ENCODE measurements at places on chromosomes 2 and 18.

DNA sequence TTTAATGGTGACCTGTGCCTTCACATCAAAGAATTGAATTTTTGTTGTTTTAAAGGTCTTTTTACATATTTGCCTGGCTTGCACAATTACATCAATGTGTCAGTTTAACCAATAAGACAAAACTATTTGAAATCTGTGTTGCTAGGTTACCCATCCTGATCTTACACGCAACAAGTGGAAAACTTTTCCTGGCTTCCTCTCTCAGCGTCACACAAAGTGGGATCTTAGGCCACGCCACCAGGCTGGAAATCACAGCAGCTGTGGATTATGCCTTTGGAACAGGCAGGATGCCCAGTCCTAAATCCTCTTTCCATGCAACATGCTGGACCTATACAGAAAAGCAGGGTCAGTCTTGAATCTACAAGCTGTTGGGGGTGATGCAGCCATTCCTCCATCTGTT is 298.2 kb upstream of the HNRNPA3 start:
- no peak for DNase-seq

GRCh38 chr18:29406996-29407395 is 1230.1 kb upstream of the CDH2 start:
- DNase-seq: no peak

DNA sequence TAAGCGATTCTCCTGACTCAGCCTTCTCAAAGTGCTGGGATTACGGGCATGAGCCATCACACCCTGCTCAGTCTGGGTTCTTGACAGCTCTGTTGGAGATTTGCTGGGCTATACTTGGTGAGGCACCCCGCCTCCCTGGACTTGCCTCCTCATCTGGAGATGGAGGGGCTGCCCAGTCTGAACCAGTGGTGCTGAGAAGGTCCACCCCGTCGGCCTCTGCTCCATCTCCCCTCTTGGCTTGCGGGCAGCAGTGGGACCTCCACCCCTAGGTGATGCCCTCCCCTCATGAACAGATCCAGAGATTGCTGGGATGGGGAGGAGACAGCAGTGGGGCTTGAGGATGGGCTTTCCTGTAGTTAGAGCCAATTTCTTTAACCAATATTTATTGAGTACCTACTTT is 120.9 kb downstream of the CLIP4 start:
- no peak for DNase-seq

GRCh38 chr2:69131983-69132675 is 119.2 kb downstream of the ANTXR1 start:
- no peak for DNase-seq

DNA sequence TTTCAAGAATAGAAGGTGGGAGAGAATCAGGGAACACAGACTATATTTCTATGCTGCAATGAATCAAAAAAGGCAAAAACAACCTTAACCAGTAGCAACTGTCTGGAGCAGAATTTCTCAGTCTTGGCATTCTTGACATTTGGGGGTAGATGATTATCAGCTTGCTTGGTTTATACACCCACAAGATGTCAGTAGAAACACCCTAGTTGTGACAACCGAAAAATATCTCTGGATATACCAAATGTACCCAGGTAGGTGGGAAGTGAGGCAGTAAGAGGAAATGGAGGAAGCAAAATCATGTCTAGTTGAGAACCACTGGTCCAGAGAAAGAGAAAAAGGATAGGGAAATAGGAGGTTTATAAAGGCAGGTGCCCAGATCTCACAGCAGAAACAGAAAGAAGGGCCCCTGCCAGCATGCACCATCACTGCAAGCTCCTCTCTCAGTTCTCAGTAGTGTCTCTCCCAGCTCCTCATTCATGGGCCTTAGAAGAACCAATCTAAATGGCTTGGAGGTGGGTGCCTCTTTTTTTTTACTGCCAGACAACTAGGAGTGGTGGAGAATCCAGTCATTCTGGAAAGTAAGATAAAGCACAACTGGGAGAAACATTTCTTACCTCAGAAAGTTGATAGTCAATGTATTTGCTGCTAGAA is 50.4 kb downstream of the MBD2 start:
- no peak for DNase-seq

DNA sequence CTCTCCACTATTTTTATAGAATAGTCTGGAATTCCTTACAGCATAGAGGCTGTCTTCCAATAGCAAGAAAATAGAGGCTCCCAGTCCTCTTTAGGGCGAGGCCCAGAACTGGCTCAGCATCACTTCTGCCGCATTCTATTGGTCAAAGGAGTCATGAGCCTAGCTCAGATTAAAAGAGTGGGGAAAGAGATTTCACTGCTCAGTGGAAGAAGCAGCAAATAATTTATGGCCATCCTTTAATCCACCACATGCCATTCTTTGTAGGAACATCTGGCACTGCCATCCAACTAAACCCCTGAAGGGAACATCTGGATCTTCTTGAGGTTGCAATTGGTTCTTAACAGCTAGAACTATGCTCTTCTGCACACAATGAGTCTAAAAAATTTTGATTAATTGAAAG is 43.4 kb upstream of the NEUROD1 start:
- no peak for DNase-seq

DNA sequence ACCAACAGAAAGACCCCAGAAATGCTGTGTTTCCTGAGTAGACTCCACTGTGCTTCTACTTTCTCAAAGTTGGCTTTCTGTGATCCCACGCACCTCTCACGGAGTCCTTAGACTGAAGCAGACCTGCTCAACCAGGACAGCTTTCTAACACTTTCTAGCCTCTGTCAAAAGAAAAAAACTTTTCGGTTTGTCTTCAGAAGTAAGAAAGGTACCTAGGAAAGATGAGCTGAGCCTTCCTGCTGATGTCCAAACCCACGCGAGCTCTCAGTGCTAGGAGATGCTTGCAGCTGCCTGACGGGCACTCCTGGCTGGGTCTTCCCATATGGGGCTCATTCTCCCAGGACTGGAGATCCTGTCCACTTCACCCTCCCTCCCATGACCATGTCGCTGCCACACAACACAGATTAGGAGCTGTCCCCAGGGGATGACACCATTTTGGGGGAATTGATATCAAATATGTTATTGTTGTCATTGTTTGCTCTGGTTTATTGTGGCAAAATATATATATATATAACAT is 49.2 kb upstream of the DAPL1 start:
- no peak for DNase-seq

- DNase-seq: peak; percentile 84
Observed at GRCh38 chr2:46275995-46276394, 21.2 kb upstream of the EPAS1 start.

GRCh38 chr2:74695663-74696062 is 41.6 kb downstream of the SEMA4F start:
- no peak for DNase-seq

GRCh38 chr2:69111076-69111475 is 98.1 kb downstream of the ANTXR1 start:
- no peak for DNase-seq

DNA sequence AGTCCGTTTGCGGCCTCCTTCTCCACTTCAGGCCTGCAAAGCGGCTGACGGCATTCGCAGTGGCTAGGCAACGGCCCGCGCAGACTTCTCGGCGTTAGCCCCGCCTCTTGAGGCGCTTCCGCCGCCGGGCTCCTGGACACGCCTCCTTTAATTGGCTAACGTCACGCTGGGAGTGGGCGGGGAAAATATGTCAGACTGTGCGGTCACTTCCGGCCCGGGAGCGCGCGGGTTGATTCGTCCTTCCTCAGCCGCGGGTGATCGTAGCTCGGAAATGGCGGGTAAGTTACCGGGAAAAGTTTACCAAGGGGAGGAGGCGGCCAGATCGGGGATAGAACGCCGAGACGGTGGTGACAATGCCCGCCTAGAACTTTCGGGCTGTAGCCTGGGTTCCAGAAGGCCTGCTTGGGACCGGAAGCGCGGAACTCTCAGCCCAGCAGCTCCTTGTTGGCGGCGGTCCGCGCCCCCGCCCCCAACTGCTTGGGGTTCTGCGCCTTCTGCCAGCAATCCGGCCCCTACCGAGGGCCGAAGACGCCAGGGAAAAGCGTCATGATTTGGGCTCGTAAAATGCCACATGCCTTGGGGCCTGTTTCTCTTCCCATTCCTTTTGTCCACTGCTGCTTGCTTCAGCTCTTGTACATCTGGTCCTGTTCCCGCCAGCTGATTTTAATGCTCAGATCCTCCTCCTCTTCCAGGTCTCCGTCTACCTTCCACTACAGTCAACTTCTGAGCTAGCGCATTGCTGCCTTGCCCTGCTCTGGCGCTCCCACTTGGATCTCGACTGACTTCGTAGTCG is at the start of gene HAT1:
Gene HAT1 (plus strand): TSS at position 232 of the 793 bp plus-strand sequence. CDS start 40 bp downstream, at position 272.
- peak; percentile 98 for DNase-seq

DNA sequence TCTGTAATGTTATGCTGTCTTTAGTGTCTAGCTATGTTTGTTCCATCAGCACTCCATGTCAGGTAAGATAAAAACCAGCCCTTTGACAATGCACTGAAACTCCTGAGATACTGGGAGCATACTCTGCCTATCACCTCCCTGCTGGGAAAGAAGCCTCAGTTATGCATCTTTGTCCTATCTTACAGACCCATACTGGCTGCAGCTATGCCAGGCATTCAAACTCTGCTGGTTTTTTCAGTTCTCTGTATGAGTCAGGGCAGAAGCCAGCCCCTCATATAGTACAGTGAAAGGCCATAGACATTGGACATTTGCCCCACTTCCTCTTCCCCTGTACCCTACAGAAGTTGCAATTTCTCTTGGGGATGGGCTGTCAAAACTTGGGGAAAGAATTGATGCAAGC is 181.1 kb upstream of the RGPD4 start:
- DNase-seq: no peak

DNA sequence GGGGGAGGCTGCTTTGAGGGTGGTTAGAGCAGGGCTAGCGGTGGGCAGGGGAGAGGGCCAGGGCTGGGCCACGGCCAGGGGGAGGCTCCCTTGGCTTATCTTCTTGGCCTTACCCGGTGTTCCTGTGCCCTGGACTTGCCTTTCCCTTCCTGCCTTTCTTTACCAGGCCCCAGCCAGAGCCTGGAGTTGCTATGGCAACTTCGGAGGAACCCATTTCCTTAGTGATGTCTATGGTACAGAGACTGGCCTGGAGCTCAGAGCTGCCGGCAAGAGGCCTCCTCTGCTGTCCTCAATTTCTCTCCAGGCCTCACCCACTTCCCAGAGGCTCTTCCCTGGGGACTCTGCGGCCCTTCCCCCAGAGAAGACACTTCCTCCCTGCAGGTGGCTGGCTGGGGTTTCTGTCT is 11.5 kb downstream of the SPEG start:
- no peak for DNase-seq

DNA sequence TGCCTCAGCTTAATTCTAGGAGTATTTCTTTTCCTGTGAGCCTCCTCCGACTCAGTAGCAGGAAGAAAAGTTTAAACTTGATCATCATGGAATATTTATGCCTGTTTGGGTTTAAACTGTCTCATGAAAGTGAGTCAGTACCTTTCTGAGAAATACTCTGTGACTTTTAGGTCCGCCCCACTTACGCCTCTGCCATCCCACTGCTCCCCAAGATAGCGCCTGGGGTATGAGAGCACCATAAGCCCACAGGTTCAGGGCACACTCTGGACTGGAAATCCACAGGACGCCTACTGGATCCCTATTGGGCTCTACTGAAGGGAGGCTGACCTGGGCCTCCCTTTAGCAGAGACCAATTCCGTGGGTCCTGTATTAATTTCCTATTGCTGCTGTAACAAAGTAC is 175.8 kb upstream of the CDH20 start:
- no peak for DNase-seq

DNA sequence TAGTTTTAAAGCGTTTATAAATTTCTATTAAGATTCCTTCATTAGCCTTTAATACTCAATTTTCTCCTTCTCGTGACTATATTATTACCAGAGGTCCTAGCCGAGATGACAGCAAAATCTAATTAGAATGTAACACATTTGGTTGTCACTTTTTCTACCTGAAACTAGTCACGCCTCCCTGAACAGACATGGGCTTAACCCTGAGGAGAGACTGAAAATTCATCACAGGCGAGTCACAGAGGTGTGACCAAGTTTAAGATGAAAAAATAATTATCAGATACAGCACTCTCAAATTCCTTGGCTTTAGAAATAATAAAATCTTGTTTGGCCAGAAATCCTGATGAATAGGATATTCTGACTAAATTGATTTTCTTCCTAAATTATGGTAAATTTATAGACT is 834.4 kb upstream of the SLC39A10 start:
- no peak for DNase-seq

DNA sequence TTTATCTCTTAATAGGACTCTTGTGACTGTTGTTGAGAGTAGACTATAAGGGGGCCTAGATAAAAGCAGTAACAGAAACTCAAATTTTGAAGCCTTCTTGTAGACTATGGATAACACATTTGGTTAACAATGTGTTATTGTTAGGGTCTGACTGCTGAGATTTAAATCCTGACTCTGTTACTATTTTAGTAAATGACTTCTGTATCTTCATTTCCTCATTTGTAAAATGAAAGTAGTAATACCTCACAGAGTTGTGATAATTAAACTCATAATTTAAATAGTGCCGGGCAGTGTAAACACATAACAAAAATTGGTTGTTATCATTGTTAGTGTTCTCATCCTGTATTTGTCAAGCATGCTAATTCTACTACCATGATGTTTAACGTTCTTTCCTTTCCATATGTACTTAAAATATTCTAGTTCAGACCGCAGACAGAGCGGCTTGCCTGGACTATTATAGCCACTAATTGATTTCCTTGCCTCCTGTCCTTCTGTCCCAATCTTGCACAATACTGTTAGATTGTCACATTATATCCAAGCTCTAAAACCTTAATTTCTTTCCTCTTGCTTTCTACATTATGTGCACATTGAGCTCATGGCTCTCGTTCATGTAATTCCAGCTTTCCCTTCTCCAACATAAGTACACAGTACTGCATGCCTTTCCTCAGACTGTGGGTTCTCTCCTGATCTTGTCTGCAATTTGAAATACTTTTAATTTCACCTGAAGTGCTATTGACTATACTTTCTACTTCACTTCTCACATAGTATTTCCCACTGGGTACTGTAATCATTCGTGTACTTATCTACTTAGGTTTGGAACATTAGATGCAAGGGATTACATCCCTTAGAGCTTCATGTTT is 48.4 kb downstream of the RBBP8 start:
- DNase-seq: no peak

- DNase-seq: peak; percentile 29
Observed at GRCh38 chr2:219384859-219385258, 2.9 kb downstream of the DNPEP start.

GRCh38 chr2:208669394-208669793 is 262.8 kb downstream of the PTH2R start:
- DNase-seq: no peak

GRCh38 chr2:1251520-1251919 is 161.7 kb upstream of the TPO start:
- no peak for DNase-seq

GRCh38 chr18:77765468-77765867 is 515.8 kb downstream of the GALR1 start:
- DNase-seq: no peak

DNA sequence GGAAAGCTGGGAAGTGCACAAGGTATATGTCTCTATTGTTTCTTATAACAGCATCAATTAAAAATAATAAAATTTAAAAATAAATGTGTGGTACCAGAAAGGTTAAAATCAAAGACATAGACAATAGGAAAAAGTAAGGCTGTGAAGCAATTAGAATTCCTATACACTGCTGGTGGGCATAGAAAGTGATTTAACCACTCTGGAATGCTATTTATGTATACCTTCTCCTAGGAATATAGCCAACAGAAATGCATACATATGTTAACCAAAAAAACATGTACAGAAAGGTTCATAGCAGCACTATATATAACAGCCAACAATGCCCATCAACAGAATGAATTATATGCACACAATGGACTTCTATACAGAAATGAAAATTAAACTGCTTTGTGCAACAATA is 43.0 kb downstream of the WDSUB1 start:
- DNase-seq: no peak
